ENCODE measurements at places on chromosomes 4 and X.
A peak's percentile ranks its signal among the peaks of the same experiment; 100 is the strongest.

- DNase-seq, result no peak
These were observed 4.5 kb upstream of the GPRIN3 start for GRCh38 chr4:89312066-89312465.

GRCh38 chrX:24235084-24235710, 78.7 kb downstream of the SUPT20HL2 start:
- no peak for DNase-seq

DNA sequence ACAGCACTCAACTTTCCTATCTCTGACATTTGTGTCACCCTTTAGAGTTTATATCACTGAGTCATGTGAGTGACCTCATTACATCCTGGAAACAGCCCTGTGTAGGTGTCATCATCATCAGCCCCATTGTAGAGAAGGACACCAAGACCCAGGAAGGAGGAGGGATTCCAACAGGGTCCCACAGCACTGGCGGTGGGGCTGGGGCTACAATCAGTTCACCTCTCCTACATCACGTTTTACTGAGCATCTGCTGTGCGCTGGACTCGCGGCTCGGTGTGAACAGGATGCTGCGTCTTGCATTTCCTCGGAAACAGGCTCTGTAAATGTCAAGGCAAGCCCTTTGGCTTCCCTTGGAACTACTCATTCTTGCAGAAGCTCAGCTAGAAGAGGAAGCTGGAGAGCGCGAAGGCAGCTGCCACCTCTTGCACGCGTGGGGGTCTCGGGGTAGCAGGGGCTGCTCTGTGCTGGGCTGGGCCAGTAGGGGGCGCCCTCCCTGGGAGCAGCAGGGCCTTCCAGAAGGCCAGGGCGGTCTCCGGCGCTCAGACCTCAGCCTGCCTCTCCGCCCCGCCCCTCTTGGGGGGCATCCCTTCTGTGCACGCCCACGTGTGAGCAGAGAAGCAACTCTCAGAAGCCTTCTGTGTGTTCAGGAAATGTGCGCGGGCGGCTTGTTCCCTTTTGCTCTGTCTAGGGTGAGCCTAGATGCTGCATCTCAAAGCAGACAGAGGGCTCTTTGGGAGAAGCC, 29.0 kb downstream of the REELD1 start:
- no peak for DNase-seq

DNA sequence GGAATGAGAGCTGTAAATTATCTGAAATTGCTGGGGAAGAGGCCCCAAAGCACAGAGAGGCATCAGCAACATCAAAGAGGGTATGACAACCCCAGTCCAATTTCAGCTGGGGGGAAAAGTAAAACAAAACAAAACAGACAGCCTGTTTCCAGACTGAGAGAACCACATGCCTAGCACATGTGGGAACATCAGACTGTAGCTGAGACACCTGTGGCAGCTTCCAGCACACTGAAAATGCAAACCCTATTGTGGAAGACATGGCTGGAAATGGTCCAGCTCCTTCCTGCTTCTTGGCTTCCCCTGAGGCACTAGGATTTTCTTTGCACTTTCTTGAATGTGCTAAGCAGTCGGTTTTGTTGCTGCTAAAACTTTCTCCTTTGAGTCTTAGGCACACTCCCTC, 240.9 kb upstream of the STS start:
- DNase-seq, result no peak

DNA sequence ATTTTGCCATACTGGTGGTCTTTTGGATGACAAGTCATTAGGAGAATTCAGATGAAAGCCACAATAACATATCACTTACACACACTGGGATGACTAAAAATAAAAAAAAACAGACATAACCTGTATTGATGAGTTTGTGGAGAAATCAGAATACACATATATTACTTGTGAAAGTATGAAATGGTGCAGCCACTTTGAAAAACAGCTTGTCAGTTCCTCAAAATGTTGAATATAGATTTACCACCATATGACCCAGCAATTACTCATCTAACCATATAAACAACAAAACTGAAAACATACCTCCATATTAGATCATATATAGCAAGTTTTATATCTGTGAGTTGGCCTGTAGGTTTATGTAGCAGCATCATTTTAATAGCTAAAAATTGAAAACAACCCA, 608.7 kb downstream of the TLL1 start:
- no peak for DNase-seq

DNA sequence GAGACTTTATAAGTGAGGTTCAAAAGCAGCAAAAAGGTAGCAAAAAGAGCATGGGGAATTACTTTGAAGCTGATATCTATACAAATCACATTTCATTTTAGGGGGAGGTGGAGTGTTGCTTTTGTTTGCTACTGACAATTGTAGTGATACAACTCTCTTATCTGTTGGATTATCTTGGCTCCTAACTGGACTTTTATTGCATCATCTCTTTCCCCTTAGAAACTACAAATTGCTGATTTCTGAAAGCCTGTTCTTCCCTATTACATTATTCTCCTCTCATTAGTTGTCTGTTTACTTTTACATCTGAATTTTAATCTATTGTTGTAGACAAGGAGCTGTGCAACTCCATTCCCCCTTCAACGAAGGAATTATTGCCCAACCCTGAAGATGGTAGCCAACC, 75.0 kb upstream of the GNPDA2 start:
- no peak for DNase-seq

DNA sequence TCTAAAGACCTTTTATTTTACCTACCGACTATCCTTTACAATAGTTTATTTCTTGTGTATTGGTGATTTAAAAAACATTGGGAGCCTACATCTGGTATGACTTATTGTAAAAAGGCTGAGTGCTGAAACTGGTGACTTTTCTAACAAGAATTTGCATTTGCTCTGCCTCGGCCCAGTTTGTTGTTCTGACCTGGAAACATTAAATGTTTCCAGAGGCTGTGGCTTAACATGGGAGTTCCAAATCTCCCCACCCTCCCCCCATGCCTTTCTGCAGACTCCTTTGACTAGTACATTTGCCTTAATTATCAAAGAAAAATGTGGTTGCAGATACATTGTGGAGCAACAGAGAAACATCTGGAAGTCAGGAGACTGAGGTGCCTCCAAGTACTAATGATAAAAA, 39.8 kb downstream of the SPCS3 start:
- DNase-seq, result no peak

- no peak for DNase-seq
These were observed 123.1 kb upstream of the CXorf66 start for GRCh38 chrX:140088438-140088837.

DNA sequence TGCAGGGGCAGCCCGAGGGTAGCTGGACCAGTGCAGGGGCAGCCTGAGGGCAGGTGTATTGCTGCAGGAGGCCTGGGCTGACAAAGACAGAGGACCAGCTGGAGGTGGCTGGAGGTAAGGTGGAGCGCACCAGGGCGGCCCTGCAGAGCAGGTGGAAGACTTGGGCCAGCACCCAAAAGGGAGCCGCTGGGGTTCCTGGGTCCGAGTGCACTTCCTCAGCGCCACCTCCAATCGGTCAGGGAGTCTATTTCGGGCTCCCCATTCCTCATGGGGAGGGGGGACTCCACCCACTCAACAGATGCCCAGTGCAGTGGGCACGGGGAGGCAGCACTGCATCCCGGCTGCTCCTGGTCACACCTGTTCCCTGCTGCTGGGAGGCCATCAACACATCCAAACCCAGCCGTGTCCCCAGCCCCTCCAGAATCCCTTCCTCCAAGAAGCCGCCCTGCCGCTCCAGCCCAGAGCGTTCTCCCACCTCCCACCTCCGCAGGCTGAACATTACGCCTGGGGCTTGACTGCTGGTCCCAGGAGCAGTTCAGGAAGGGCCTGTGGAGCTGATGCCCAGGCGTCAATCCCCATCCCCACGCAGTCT, 1.5 kb downstream of the LRPAP1 start:
- DNase-seq, result no peak

GRCh38 chrX:56793521-56794320, 64.7 kb downstream of the NBDY start:
- no peak for DNase-seq

GRCh38 chr4:23814996-23815660, 74.7 kb downstream of the PPARGC1A start:
- peak; percentile 31 for DNase-seq

DNA sequence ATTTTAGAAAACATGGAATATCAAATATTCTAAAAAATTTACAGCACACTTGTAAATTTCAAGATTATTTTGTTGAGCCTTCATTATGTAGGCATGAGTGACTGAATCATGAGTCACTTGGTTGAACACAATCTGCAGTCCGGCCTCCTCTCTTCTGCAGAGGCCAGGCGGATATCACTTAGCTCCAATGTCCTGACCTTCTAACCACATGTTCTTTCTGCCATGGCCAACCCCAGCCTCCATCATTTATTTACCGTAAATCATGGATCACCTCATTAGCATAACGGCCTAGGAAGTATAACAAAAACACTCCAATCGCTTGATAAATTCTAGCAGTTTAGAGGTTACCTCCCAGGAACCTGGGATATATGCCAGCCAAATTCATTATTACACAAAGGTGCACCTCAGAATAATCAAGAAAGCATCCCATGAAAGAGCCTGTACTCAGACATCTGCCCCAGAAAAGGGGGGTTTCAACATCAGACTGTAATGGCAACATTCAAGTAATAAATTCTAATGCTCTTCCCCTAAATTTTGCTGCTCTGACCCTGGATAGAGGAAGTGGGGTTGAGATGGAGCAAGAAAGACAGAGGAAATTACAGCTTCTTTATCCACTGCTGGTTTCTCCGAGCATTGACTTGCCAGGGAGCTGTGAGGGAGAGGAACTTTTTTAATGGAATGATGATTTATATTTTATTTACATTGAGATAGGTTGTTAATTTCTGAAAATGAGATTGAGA, 2153.6 kb upstream of the AGA start:
- DNase-seq, result peak; percentile 14

GRCh38 chr4:25807102-25807728, 55.6 kb downstream of the SEL1L3 start:
- no peak for DNase-seq

DNA sequence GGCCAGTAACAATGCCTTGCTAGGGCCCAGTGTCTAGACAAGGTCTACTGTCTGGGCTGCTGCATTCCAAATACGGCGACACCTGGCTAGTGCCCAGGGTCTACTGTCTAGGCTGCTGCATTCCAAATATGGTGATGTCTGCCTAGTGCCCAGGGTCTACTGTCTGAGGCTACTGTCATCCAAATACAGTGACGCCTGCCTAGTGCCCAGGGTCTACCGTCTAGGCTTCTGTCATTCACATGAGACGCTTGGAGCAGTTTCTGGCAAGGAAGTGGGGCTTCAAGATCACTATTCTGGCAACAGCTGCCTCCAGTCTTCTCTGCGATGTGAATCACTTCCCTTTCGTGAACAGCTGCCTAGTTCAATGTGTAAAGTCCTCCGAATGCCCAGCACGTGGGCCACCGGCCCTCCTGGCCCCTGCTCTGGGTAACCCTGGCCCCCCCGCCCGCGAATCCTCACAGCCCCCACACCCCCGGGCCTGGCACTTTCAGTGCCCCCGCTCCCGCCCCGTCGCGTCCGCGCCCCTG, 12.7 kb downstream of the ACOX3 start:
- no peak for DNase-seq

DNA sequence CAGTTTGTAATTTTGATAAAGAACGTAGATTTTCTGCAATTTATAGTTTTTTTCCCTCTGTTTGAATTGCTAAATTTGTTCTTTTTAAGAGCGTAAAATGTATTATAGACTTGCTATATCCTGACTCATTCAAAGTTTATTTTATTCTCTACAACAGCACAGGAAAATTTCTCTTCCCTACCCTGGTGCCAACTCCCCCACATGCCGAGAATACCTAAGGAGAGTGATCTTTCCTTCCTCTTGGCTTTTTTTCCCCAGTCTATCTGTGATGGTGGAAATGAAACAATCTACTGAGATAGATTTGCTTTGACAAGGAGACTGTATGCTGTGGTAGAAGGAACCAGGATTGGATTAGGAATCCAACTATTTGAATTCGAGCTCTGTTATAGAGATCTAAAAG, 271.6 kb downstream of the TLL1 start:
- DNase-seq, result no peak

GRCh38 chr4:14241574-14241973, 614.0 kb upstream of the BOD1L1 start:
- DNase-seq, result no peak

- no peak for DNase-seq
These were observed 50.4 kb upstream of the PRPS1 start for GRCh38 chrX:107577933-107578332.

GRCh38 chr4:56686537-56687231, 5.6 kb upstream of the HOPX start:
- DNase-seq, result no peak

- DNase-seq, result no peak
These were observed 593.2 kb downstream of the TMA16 start for GRCh38 chr4:164087733-164088132.

- no peak for DNase-seq
These were observed 110.0 kb downstream of the PPARGC1A start for GRCh38 chr4:23779839-23780238.

DNA sequence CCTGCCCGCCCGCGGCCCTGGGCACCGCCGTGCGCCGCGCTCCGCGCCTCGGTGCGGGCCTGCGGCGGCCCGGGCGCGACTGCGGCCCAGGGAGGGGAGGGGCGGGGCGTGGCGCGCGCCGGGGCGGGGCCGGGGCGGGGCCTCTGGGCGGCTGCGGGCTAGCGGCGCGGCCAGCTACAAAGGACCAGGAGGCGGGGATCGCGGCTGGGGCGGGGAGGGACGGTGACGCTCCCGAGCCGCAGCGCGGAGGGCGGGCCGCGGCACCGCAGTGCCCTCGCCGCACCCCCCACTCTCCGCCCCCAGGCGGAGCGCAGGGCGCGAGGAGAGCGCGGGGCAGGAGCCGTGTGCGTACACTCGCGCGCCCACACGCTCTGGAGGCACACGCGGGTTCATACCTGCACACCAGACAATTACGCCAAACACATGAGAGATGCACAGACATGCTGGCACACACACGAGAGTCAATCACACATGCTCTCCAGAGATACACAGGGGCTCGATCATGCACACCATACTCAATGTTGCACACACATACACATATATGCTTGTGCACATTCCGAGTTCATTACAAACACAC, at the start of gene CRMP1:
Gene CRMP1 (minus strand): TSS at position 83 of the 577 bp plus-strand sequence. CDS start 117 bp downstream, outside the sequence.
- DNase-seq, result no peak

GRCh38 chr4:125433453-125433852, 118.7 kb downstream of the FAT4 start:
- no peak for DNase-seq

DNA sequence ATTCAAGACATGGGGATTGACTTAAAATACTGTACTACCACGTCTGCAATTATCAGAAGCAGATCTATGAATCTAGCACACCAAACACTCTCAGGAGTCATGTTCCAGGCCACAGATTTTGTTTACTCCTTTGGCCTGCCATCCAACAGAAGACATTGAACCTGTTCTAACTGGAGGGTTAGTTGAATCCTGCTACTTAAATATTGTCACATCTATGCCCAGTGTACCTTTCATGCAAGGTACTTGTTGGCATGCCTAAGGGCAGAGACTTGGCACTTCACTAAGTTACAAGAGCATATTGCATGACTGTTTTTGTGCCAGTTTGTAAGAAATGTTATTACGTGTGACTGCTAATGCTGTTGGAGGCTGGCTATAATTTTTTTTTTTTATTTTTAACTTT, 126.9 kb upstream of the BCOR start:
- DNase-seq, result no peak

GRCh38 chrX:93932471-93933220, 258.6 kb downstream of the FAM133A start:
- DNase-seq, result no peak

All from right kidney (tissue), 9 donors.